NCI-H460 (cell line): ENCODE measurements at places on chromosomes 6 and 20. TPM values are rescaled to one million over a fixed set of nuclear protein-coding genes. Genes with fewer than 3 reads are reported as not detected.

The RPRD1B gene
- total RNA-seq = 23.3 and 30.3 TPM in 2 replicates

The TUBB2B gene
- 14.4 and 16.2 TPM in 2 replicates for total RNA-seq

The TBXT gene
- total RNA-seq = 2,009 and 2,059 TPM in 2 replicates

The PHACTR1 gene
- total RNA-seq = not detected in 2 replicates

The ANGPT4 gene
- not detected in 2 replicates for total RNA-seq

The DIDO1 gene
- 25.4 and 27.8 TPM in 2 replicates for total RNA-seq

The MYO6 gene
- 7.1 and 7.8 TPM in 2 replicates for total RNA-seq

The CAP2 gene
- total RNA-seq = 6.7 and 7.6 TPM in 2 replicates

The SIGLEC1 gene
- total RNA-seq = not detected in 2 replicates
